Mesenteric fat pad (tissue), 1 donor: ENCODE measurements at places on chromosomes 3 and 15. TPM values are rescaled to one million over a fixed set of nuclear protein-coding genes. Genes with fewer than 3 reads are reported as not detected.

Gene AADAC
- total RNA-seq, result 0.93 TPM

Gene ST8SIA2
- total RNA-seq, result not detected

Gene CYP8B1
- total RNA-seq, result not detected

Gene MESP1
- total RNA-seq, result 16.0 TPM

- no peak for DNase-seq
Observed at GRCh38 chr3:132134611-132135010, 99.8 kb upstream of the CPNE4 start.

DNA sequence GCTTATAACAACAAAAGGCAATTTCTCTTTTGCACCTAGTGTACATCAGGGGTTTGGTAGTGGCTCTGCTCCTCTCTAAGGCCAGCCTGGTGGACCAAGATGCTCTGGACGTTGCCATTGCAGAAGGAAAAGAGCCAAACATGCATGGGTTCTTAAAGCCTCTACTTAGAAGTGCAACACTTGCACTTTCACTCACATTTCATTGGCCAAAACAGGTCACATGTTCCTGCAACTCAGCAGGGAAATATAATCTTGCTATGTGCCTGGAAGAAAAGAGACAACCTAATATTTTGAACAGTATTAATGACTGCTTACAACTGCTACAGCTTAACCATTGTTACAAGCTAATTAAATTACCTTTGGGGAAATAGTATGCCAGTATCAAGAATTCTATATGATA is 182.9 kb downstream of the IL5RA start:
- DNase-seq, result no peak

DNA sequence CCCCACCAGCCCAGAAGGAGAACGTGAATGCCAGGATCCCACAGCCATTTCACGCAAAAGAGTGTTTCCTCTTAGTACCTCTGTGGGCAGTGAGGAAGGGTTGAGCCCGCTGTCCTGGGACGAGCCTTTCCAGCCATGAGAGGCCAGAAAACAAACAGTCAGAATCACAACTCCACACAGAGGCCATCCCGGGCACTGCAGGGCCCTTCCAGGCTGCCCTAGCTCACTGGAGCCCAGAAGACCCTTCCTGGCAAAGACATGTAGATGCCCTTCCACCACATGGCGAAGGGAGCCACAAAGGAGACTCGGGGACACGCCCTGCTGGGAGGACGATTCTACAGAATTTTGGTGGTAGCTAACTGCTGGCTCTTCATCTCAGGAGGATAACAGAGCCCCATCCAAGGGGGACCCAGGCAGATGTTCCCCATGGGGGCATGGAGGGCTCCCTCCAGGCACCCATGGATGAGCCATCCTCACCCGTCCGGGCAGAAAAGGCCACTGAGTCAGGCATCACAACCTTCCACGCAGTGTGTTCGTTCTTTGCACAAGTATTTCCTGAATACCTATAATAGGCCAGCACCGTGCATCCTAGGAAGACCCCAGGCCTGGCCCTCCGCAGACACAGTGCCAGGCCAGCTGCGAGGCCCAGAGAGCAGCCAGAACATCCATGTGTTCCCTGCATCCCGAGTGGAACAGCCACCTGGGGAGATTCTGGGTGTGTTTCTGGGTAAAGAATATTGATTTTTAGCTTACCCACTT is 47.2 kb downstream of the SLC12A8 start:
- DNase-seq, result peak; percentile 82

DNA sequence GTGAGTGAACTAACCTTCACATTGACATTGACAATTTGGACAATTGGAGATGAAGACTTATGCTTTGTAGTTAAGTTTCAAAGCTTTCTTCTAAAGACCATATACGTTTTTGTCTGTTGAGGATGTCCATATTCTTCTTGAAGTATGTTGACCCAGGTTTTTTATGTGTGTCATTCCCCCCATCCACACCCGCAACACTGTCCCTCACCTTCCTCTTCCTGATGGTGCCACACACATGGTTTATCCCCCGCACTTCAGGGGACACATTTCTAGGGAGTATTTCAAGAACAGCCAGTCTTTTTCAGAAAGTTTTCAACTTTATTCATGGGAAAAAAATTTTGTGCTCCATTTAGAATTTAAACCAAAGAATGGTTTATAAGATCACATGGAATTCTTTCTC is 105.1 kb downstream of the GHSR start:
- DNase-seq, result no peak

GRCh38 chr15:89836267-89837133 is 21.8 kb upstream of the ANPEP start:
- DNase-seq, result no peak

- peak; percentile 60 for DNase-seq
Observed at GRCh38 chr15:58434334-58434875, 2.6 kb downstream of the LIPC start.

GRCh38 chr3:39189959-39190269 is 2.5 kb downstream of the XIRP1 start:
- DNase-seq, result no peak

- DNase-seq, result no peak
Observed at GRCh38 chr15:81853150-81853748, 192.6 kb downstream of the MEX3B start.

DNA sequence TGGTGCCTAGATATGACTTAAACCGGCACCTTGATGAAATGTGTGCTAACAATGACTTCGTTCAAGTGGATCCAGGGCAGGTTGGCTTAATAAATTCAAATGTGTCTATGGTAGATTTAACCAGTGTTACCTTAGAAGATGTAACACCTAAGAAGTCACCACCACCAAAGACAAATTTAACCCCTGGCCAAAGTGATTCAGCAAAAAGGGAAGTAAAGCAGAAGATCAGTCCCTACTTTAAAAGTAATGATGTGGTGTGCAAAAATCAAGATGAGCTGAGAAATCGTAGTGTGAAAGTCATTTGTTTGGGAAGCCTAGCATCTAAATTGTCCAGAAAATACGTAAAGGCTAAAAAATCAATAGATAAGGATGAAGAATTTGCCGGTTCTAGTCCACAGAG is 1.1 kb downstream of the FAN1 start:
- DNase-seq, result no peak

DNA sequence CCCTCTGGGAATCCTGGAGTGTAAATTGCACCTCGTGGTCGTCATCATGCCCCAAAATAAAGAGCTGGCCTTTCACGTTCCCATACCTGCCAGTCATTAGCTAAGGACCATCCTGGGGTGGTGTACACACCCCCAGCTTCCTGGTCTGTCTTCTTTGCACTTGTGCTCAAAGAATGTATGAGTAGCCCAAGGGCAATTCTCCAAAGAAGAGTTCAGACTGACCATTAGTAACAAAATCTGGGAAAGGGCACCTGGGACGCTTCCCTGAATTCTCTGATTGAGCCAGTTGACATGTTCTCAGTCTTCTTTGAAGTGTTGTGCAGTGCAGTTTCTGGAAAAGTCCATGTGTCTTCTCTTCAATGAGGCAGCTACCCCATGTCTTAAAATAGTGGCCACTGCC is 34.8 kb downstream of the FAM3D start:
- no peak for DNase-seq

DNA sequence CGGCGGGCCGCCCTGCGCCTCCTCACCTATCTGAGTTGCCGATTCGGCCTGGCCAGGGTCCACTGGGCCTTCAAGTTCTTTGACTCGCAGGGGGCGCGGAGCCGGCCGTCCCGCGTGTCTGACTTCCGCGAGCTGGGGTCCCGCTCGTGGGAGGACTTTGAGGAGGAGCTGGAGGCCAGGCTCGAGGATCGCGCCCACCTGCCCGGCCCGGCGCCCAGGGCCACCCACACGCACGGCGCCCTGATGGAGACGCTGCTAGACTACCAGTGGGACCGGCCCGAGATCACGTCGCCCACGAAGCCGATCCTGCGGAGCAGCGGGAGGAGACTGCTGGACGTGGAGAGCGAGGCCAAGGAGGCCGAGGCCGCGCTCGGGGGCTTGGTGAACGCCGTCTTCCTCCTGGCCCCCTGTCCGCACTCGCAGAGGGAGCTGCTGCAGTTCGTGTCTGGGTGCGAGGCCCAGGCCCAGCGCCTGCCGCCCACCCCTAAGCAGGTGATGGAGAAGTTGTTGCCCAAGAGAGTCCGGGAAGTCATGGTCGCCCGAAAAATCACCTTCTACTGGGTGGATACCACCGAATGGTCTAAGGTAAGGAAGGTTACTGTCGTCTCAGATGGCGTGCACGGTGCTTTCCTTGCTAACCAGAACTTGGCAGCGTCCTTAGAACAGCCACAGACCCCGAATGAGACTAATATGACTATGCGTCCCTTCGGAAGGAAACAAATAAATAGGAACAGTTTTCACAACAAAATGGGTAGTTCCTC is 567 bp downstream of the TICRR start:
- DNase-seq, result no peak

GRCh38 chr15:90703455-90703854 is 13.7 kb upstream of the BLM start:
- no peak for DNase-seq

DNA sequence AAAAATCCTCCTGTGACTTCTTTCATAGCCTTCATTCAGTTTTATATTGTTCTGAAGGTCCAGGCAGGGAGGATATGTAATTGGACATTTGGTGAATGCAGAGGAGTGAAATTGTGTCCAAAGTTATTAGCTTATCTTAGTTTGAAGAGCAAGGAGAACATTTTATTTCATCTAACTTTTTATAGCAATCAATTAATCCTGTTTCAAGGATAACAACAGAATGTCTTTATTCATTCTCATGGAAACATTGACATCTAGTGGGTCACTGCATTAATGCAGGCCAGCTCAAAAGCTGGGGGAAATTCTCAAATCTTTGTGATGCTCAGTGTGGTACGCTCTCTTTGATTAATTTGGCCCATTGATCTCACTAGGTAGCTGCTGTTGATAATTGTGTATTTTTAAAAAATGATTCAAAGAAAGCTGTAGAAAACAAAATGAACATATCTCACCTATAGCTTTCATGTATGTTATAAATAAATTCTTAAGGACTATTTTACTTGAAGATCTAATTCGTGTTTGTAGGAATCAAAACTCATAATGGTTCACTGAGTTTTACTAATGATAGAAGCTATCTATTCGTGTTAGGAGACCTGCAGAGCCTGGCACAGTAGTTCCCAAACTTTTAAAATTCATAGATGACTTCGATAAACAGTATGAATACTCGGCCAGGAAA is 150.8 kb upstream of the KCNMB2 start:
- DNase-seq, result no peak

- no peak for DNase-seq
Observed at GRCh38 chr3:57673156-57673555, 19.7 kb downstream of the DENND6A start.

DNA sequence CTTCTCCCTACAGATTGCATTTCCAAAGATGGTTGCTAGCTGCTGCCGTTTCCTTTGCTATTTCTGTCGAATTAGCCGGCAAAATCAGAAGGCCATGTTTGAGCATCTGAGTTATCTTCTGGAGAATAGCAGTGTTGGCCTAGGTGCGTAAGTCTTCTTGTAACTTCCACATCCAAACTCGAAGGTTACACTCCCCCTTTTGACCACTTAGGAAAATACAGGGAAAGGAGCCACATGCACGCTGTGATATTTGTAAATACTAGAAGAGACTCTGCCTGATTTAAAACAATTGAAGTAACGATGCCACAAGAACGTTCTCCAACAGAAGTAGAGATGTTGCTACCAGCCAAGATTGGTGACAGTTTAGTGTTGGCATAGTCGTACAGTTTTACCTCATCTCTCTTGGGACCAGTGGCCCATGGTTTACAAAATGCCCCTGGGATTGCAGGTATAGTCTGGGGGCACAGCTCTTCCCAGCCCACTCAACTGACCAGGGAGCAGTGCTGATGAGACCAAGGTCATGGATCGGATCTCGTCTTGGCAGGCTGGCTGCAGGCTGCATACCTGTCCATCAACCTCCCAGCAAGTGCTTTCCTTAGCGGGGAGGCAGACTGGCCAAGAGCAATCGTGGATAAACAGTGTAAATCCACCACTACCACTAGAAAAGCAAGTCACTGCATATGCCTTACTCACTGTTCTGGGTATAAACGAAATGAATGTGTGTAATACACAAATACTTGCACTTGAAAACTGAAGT is 268.4 kb upstream of the CHRM5 start:
- DNase-seq, result no peak

DNA sequence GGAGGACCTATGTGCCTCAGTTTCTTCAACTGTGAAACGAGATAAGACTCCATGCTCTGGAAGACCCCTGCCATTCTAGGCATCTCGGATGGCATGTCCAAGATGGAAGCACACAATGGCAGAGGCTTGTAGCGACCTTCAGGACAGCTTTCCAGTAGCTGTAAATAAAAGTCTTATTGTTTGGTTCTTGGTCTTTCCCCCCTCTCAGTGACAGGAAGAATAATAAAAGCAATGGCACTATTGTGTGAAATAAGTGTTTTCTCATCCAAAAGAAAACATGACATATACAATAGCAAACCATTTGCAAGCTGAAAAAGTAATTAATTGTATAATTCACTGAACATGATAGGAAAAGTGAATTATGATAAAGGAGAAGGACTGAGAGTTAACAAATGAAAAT is 32.5 kb upstream of the CD47 start:
- DNase-seq, result no peak

GRCh38 chr15:32867313-32867626 is 149.5 kb downstream of the GREM1 start:
- no peak for DNase-seq

GRCh38 chr3:107465064-107465631 is 57.6 kb upstream of the BBX start:
- DNase-seq, result no peak

DNA sequence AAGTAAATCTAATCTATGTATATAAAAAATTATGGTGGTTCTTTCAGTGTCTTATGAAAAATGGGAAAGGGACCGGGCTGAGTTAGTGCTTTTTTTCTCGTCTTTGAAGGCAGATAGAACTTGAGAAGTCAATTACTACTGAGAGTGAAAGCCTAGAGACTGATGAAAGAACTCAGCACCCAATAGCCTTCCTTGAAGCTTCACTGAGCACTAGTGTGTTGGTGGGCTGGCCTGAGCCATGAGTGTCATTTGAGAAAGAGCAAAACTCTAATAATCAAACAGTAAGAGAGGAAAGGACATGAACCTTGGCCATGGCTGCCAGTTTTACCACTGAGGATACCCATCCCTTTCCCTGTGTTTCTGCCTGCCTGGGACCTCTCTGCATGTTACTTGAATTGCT is 428.3 kb upstream of the RASGRP1 start:
- DNase-seq, result no peak
